ENCODE measurements at places on chromosomes 11 and 22.

GRCh38 chr11:73614591-73614990, 16.7 kb upstream of the FAM168A start:
- no peak for DNase-seq

GRCh38 chr11:115345361-115345760, 158.9 kb downstream of the CADM1 start:
- no peak for DNase-seq

DNA sequence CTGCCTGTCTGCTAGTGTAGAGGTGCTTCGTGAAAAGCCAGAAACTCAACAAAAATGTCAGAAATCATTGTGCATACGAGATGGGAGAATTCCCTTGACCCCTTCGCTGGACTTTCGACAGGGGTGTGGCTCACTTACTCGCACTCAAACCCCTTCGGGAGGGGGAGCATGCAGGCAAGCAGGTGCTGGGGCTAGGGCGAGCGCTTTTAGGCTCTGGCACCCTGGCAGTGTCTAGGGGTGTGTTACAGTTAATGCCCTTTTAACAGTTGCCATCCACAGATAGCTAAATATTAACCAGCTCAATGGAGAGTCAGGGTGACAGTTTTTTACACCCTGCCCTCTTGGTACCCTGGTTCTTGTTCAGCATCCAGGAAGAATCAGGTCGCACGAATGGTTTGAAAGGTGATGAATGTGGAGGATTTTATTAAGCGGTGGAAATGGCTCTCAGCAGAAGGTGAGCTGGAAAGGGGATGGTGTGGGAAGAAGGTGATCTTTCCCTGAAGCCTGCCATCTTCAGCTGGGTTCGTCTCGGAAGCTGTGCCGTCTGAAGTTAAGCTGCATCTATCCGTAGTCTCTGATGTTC, 59.6 kb upstream of the SHANK2 start:
- DNase-seq: peak; percentile 28

DNA sequence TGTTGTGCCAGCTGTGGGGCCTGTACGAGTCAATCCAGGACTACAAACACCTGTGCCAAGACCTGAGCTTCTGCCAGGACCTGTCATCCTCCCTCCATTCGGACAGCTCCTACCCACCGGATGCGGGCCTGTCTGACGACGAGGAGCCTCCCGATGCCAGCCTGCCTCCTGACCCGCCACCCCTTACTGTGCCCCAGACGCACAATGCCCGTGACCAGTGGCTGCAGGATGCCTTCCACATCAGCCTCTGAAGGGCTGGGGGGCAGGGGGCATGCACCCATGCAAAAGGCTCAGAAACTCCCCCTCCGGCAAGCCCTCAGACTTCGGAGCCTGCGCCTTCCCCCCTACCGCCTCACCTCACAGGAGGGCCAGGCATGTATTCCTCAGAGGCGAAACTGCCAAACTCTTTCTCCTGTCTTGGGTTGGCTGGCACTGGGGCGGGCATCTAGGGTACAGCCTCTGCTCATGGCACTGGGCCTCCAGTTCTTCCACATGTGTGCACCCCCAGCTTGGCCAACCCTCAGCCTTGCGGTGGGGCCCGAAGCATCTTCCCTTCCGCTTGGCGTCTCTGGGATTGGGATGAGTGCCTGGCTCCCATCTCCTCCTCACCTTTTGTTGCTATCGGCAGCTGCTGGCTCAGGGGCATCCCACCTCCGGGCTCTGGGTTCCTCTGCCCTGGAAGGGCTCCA, 1.2 kb downstream of the FAM89B start:
- DNase-seq: no peak

DNA sequence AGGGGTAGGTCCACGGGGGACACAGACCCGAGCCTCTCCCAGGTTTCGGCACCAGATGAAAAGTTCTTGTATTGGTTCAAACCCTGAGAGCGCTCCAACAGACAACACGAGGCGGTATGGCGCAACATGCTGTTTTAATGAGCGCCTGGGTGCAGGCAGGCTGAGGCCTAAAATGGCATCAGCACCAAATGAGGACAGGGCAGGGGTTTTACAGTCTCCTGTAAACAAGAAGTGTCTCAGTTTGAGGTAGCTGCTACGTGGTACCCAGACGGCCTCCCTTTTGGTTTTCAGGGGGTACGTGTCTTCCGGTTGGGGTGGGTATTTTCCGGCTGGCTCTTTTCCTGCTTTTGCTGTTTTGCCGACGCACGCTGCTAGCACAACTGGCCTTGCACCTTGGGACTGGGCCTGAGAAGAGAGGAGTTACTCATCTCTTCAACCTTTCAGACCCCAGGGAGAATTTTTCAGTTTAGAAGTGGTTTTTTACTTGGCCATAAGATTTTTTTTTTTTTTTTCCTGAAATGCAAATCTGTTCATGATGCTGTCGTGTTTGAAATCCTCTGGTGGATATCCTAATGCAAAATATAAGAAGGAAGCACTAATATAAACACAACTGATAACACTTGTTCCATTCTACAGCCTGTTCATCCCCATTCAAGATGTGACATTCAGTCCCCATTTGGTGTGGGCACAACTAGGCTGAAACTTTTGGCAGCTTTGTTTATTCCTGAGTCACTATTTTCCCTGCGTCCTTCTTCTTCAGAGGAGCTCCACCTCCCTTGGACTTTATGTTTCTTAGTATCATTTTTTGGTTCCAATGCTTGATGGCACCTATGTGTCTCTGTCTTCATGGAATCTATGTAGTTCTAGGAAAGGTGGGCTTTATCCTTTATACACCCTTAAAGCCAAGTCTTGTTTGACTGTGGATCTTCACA, 6.5 kb downstream of the PPFIBP2 start:
- no peak for DNase-seq

GRCh38 chr11:59009661-59010060, 70.4 kb downstream of the GLYATL1 start:
- DNase-seq: no peak

DNA sequence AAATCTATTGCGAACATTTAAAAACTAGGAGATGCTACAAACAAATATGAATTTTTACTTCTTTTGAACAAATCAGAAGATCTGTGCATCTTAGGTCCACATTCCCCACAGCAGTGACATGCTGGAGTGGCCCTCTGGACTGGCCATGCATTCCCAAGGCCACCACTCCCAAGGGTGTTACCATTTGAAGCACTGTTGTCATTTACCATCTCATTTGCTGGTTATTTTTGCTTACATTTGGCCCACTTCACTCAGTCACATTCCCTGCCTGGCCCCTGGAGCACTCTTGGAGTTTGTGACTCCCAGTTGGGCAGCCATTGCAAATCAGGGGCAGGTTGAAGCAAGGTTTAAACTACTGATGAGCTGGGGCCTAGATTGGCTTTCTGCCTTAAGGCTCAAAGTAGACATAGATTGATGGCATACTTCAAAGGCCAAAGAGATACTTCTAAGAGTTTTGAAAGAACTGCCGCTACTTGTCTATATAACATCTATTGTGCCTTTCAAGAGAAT, 8.5 kb upstream of the ZNRF3 start:
- no peak for DNase-seq
